Liver (tissue), 10 donors: ENCODE measurements at places on chromosomes 2 and 18. TPM values are rescaled to one million over a fixed set of nuclear protein-coding genes. Genes with fewer than 3 reads are reported as not detected.

ZNG1B gene
- 28.2 TPM for total RNA-seq

DNA sequence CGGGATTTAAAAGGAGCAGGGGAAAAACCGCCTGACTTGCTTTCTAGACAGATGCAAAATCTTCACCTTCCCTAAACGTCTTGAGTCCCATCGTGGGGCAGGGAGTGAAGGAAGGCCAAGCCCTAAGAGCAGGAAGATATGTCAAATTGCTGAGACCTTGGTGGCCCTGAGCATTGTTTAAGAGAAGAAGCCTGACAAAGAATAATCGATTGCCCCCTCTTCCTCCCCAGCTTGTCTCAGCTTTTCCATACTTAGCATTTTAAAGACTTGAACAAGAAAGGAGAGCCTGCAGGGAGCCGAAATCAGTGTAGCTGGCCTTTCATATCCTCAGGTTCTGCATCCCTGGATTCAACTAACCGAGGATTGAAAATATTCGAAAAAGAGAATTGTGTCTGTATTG, 157.6 kb upstream of the DLX2 start:
- DNase-seq, result no peak

NBEAL1 gene
- total RNA-seq, result 12.0 TPM

DNA sequence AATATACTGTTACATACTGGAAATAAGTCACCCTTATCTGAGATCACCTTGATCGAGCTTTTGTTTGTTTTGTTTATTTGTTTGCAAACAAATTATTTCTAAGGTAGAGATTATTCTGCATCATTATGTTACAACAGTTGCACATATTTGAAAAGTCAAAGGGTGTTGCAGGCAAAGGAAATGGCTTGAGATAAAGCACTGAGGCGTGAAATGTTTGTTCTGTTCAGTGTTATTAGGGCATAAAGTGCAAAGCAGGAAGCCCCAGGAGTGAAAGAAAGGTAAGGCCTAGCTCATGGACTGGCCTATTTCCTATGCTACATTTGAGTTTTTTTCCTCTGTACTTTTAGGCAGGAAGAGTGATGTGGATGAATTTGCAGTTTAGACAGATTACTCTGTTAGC, 1815.6 kb upstream of the LRRTM1 start:
- no peak for DNase-seq

DNA sequence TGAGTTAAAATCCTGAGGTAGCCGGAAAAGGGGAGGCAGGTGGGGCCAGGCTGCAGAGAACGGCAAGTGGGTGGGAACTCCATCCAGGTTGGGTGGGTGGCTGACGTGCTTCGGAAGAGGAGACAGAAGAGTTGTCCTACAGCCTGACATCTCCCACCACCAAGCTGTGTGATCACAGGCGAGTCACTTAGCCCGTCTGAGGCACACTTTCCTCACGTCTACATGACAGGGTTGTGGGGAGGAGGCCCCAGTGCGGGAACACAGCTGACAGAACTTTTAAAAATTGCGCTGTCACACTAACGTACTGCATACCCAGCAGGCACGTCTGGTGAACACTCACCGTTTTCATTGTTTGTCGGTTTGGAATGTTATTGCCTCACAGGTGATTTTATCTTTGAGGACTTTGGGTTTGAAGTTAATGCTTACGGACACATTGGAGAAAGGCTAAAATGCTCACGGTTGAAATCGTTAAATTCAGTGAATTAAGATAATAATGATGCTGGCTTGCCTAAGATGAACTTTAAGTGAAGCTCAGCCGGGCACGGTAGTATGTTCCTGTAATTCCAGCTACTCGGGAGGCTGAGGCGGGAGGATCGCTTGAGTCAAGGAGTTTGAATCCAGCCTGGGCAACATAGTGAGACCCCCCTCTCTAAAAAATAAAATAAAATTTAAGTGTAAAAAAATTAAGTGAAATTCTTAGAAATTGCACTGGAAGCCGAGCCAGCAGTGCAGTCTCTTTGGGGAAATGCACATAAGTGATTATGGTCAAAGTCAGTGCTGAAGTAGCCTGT, 8.9 kb downstream of the EMILIN2 start:
- DNase-seq, result no peak

DNA sequence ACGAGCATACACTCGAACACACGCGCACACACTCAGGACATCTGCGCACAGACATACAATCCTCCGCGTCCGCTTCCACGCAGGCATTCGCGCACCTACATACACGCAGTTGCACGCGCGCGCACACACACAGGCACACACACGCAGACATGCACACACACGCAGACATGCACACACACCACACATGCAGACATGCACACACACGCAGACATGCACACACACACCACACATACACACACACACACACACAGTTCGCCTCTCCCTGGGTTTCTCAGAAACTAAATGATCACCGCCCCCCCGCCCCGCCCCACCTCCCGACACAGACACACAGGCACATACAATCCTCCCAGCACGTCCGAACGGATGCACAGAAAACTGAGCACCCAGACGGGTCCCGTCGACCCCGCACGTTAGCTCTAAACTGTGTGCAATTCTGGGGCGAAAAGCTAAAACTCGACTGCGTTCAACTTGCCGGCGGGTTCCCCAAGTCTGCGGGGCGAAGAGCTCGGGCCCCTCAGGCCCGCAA, 1.0 kb downstream of the EPHA4 start:
- DNase-seq, result no peak

ST8SIA5 gene
- 0.05 TPM for total RNA-seq

FOSL2 gene
- total RNA-seq, result 2.0 TPM

DNA sequence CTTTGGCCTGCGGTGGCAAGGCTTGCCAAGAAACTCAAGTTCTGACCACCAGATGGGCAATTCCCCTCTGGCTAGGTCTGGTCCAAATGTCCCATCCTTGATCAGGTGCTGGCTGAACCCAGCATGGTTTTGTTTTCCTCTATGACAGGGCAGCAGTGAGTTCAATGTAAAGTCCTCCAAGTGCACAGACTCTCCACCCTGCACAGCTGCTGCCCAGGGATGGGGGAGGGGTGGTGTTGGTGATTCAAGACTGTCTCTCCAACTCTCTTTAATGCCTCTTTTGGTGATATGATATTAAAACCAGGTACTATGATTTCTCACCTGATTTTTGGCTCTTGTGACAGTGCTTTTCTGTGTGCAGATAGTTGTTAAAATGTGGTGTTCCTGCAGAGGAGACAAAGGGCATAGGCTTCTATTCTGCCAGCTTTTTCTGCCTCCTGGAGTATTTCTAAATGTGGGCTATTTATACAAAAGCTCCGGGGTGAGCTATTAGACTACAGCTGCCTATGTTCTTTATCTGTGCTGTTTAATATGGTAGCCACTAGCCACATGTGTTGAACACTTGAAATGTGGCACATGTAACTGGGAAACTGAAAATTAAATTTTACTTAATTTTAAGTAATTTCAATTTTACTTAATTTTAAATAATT, 64.0 kb upstream of the STK39 start:
- DNase-seq, result no peak

DNA sequence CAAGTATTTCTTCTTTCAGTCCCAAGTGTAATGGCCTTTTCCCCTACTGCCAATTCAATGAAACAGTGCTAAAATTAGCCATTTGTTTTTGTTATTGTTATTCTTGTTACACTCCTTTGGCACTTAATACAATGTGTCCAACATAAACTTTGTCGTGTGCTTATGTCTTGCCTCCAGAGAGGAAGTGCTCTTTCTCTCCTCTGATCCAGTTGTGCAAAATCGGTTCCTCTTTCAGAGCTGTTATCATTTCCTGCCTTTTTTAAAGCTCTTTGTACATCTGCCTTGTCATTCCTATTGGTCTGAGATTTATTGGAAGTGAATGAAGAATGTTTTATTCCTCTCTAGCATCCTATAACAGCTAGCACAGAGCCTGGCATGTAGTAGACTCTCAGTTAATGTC, 623.2 kb upstream of the ID2 start:
- no peak for DNase-seq

DNA sequence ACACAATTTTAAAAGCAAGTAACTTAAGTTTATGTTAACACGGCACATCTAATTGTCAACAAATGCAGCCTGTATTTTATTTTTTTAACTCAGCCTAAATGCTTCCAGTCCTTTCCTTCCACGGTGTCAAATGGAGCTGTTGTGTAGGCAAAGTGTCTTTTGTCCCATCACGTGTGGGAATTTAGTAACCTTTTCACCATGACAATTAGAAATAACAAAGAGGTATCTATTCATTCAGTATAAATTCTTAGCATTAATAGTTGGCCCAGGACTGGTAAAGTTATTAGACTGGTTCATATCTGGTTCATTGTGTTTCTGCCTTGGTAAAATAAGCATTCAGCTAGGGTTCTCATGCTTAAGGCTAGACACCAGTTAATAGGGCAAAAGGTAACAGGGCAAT, 47.9 kb downstream of the FRZB start:
- DNase-seq, result no peak

DNA sequence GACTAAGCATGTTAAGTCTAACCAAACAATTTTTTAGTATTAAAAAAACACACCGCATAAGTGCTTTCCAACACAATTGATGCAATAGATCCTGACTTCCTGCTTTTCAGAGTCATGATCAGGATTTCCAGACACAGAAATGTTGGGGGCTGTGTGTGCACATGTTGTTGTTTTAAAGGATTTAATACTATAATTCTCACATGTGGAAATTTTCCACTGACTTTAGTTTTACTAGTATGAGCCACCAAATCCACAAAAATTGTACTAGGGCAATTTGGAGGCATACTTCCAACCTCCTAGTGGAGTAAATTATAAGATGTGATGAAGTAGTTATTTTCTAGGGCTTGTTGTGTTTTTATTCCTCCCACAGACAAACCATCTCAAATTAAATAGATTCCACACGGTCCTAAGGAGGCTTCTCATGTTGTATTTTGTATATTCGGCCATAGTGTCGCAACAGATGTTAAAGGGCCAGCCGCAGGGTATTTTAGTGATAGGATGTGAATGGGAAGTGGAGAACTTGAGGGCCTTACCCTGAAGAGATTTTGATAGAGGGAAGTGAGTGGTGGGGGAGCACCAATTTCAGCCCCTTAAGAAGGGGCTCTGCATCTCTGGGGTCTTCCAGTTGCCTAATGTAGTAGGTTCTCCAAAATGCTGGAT, 108.9 kb upstream of the KLF7 start:
- DNase-seq, result no peak

DNA sequence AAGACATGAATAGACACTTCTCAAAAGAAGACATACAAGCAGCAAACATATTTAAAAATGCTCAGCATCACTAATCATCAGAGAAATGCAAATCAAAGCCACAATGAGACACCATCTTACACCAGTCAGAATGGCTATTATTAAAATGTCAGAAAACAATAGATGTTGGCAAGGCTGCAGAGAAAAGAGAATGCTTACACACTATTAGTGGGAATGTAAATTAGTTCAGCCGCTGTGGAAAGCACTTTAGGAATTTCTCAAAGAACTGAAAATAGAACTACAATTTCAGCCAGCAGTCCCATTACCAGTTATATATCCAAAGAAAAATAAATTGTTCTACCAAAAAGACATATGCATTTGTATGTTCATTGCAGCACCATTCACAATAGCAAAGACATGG, 61.7 kb downstream of the STRADB start:
- DNase-seq, result no peak

ANO7 gene
- total RNA-seq, result 0.25 TPM

GRCh38 chr2:15953891-15954680, 13.7 kb downstream of the MYCN start:
- DNase-seq, result no peak

GRCh38 chr2:129443235-129443864, 536.1 kb upstream of the RAB6C start:
- DNase-seq, result no peak

C2orf92 gene
- 8.0 TPM for total RNA-seq

DNA sequence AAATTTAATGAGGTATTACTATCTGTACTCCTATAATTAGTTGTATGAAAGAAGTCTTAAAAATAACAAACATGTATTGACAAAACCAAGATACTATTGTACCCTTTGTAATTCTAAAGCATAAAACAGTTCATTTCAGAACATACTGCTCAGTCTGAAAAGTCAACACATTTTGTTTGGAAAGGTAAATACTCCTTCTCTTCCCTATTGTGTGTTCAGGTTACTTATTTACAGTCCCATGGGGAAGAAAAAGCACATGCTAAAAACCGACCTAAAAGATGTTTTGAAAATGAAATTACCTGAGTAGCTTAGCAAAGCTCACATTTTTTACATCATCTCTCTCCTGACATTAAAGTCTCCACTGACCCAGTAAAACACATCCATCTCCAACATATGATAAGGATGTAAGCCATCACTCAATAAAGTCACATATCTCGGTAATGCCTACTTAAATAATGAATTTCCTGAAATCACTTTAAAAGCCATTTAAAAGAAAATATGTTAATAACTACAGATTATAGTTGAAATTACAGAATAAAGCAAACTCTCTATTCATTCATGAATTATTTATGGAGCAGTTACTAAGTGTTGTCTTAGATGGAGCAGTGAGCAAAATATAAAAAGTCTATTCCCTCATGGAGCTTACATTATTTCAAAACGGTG, 75.6 kb upstream of the FZD5 start:
- DNase-seq, result no peak
